NT2/D1 (cell line): ENCODE measurements at places on chromosomes 5 and 9.

GRCh38 chr5:123696921-123697341 lies 185.0 kb downstream of the CSNK1G3 start:
- DNase-seq, result no peak

DNA sequence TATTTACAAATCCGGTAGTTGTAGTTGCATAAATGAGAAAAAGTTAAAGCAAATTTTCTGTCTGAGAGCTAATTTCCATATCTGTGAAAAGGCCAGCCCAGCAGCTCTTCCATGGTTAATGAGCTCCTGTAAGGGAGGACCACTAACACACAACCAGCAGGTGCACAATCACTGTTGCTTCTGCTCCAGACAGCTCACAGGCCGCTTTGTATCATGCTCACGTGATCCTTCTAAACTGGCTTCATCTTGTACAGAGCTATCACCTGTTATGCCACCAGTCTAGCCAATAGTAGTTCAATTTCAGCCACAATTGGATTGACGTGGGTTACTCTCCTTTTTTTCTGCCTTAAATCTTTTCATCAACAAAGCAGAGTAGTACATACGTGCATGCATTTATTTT lies 38.3 kb upstream of the FBXL17 start:
- no peak for DNase-seq

DNA sequence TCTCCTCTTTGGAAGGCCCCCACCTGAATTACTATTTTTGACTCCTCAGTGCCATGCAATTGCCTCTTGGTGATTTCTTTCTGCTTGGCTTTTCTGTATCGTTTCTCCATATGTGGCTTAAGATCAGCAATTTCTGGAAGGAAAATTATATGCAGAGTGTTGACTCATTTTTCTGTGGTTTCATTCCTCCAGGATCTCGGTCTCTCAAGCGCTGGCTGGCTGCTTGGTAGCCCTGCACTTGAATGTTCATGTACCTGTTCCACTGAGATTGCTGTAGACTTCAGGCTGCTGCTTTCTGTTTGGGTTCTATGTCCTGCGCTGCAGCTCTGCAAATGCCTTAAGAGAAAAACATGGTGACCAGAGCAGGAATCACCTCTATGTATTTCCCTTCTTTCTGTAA lies 77.6 kb downstream of the INIP start:
- no peak for DNase-seq

DNA sequence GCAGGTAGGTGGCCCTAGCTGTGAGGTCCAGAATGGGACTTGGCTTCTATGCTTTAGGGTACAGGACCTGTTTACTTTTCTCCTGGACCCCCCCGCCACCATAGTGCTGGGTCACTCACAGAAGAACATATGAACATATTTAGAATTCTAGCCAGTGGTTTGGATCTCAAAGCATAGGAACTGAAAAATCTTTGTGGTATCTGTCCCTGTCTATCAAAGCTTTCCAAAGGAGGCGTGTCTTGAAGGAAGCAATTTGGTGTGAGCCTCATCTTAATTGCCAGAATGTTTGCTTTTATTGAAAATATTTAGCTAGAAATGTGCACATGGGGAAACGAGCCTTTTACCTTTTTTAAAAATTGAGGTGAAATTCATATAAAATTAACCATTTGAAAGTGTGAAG lies 6.2 kb downstream of the PHF2 start:
- DNase-seq, result no peak

- DNase-seq, result peak; percentile 43
Observed at GRCh38 chr9:21434202-21435014, 5.8 kb upstream of the IFNA1 start.

DNA sequence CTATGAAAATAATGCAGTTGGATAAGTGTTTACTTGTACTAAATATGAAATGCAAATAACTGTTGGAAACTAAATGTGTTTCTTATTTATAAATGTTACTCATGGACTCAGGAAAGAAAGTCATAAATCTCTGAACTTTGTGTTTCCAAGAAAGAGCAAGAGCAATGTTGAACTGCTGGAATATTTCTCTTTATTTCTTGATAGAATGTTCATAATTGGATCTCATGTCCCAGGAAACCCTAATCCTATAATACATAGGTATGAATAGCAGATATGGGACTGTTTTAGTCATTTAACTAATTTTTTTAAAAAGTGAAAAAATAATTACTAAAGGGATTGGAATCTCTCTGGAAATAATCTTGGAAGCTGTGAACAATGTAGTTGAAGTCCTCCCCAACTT lies 245.0 kb upstream of the ACTBL2 start:
- no peak for DNase-seq

DNA sequence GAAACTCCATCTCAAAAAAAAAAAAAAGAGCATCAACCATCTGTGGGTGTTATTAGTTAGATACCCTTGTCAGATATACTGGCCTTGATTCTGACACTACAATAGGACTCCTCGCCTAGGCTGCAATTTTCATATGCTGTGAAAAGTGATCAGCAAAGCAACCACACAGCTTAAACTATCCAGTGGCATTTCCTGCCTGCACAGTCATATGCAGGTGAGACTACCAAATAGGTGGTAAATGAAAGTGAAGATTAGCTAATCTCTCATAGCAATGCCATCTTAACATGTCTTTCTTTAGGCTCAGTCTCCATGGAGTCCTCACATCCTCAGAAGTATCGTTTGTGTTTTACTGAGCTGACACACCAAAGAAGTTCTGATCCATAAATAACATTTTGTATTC lies 40.8 kb downstream of the GRAMD2B start:
- no peak for DNase-seq

GRCh38 chr5:136420168-136420898 lies 55.0 kb upstream of the TRPC7 start:
- no peak for DNase-seq

DNA sequence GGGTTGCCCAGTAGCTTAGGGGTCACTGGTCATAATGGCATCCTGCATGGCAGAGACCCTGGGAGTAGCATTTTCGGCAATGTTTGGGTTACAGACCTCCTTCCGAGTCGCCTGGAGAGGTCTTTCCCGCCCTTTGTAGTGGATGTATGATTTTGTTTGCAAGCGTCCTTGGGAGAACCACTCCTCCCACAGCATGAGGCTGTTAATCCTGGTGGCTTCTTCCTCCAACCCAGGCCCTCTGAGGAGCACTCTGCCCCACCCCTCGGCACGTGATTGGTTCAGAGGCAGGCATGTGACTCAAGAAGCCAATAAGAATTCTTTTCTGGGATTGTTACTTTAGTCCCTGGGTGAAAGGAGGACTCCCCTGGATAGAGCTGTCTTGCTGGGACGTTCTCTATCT lies 30.2 kb upstream of the GRHPR start:
- no peak for DNase-seq

DNA sequence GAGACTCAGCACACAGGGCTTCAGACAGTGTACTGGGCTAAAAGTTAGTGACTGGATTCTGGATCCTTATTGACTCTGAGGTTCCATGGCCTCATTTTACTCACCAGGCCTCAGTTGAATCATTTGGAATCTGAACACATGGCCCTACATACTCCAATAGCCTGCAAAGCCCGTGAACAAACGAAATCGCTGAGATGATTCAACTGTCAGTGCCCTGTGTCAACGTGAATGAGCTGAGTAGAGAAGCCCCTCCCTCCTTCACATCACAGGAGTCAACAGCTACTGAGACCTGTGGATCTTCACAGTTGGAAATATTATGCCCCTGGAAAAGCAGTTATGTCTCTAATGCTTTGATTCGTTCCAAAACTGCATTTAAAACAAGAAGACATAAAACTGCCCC lies 429.3 kb downstream of the GADD45G start:
- no peak for DNase-seq

DNA sequence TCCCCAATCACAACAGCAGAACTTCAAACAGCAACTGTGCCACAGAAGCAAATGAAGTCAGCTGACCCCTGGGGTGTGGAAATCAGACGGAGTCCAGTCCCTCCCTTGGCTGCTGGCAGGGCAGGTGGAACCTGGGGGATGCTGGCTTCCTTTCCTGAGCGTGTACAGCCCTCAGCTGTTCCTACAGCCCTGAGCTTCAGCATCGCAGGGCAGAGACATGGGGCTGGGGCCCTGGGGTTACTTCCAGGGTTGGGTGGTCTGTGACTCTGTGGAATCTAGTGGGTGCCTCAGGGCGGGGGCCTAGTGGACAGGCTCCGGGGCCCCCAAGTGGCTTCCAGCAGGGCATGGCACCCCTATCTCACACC lies 7.3 kb upstream of the RXRA start:
- no peak for DNase-seq

GRCh38 chr9:34651876-34652601 lies at the start of gene IL11RA:
TSS of gene IL11RA (plus strand) at chr9:34652185. CDS start at chr9:34655218, 3,033 bp downstream.
- DNase-seq, result peak; percentile 85

- no peak for DNase-seq
Observed at GRCh38 chr9:117720555-117720954, 16.4 kb downstream of the TLR4 start.

- DNase-seq, result no peak
Observed at GRCh38 chr5:86665984-86666760, 48.4 kb downstream of the COX7C start.

DNA sequence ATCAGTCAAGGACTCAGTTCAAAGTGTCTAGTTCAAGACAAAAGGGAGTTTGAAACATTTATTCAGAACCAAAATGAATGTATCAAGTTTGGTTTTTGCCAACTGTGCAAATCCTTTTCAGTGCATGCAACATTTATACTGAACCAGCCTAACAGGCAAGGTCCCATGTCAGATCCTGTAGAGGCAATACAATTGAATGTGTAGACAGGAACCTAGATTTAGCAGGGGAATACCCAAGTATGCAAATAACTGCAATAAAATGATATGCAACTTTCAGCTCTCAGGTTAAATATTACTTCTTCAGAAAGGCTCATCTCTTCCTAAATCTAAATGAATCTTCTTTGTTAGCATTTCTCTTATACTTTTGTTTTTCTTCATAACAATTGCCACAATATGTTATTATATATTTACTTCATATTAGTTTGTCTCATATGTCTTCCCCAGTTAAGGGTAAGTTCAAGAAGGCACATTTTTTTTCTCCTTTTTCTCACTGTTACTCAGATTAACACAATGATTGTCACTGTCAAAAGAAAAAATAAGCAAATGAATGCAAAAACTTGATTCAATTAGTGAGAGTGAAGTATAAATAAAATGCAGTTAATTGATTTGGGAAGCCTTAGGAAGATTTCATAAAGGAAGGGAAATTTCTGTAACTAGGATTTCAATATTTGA lies 163.9 kb upstream of the RASA1 start:
- DNase-seq, result no peak

- peak; percentile 6 for DNase-seq
Observed at GRCh38 chr9:80146466-80146865, 574.7 kb downstream of the TLE4 start.

GRCh38 chr5:62077823-62078550 lies 228.0 kb upstream of the KIF2A start:
- no peak for DNase-seq

DNA sequence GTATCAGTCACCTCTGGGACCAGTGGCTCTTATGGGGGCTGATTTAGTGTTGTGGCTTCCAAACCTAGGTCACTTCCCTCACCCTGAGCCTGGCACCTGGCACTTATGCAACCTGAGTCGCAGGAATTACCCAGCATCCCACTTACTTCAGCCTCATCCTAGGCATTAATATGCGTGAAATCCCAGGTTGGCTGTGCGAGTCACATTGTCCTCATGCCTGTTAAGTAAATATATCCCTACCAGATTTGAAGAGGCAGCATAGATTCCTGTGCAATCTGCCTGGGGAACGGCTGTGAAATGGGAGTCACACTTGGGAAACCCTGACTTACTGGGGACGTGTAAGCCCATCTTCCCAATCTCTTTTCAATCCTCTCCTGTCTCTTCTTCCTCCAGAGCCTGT lies 42.7 kb upstream of the AKNA start:
- no peak for DNase-seq

GRCh38 chr5:978693-979092 lies 29.9 kb upstream of the NKD2 start:
- no peak for DNase-seq

GRCh38 chr9:88645879-88646199 lies 110.9 kb downstream of the NXNL2 start:
- no peak for DNase-seq

GRCh38 chr5:77881528-77881927 lies 105.4 kb upstream of the TBCA start:
- DNase-seq, result no peak

GRCh38 chr9:127589955-127590370 lies 22.1 kb upstream of the STXBP1 start:
- DNase-seq, result peak; percentile 52

- no peak for DNase-seq
Observed at GRCh38 chr9:14499976-14500375, 186.0 kb upstream of the NFIB start.

GRCh38 chr5:158033076-158033475 lies 174.1 kb upstream of the CLINT1 start:
- DNase-seq, result no peak

- no peak for DNase-seq
Observed at GRCh38 chr9:69817202-69817601, 3.4 kb upstream of the CFAP95 start.

- peak; percentile 36 for DNase-seq
Observed at GRCh38 chr5:119255571-119256356, 100.1 kb upstream of the TNFAIP8 start.

DNA sequence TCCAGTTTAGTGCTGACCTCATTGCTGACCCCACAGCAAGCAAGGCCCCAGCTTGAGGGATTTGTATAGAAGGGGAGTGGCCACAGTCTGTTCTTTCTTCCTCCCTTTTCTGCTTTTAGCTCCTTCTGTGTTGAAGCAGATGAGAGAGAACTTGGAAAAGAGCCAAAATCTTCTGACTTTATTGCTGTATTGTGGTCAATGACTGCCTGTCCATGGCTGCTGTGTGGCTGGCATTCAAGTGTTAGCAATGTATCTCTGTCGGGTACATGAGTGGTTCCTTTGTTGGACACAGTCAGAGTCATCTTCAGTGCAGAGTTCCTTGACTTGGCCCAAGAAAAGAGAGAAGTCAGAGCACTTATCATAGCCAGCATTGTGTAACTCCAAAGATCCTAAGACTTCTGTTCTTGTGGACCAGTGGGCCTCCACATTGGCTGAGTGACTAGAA lies 154.1 kb downstream of the LRRC70 start:
- no peak for DNase-seq

DNA sequence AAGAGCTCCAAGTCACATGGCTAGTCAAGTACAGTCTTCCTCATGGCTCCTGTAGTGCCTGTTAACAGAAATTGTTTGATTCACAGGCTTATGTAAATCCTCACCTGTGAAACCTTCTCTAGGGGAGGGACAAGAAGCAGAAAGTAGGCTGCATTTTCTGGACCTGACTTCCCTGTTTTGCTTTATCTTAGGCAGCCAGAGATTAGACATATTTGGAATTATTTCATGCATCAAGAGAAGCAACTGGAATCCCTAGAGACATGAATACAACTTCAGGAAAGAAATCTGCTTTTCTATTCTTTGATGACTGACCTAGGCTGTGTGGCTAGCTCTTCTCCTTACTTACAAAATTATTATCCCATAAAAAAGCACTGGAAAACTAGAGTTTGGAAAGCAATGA lies 52.3 kb downstream of the CAST start:
- no peak for DNase-seq

- peak; percentile 66 for DNase-seq
Observed at GRCh38 chr5:80246001-80246758, 9.7 kb downstream of the SERINC5 start.

- peak; percentile 15 for DNase-seq
Observed at GRCh38 chr9:72149231-72149975, at the start of gene GDA. TSS of gene GDA (plus strand) at chr9:72149440. CDS start at chr9:72149560, 120 bp downstream.

- no peak for DNase-seq
Observed at GRCh38 chr9:90854637-90855175, 53.1 kb downstream of the SYK start.
